ENCODE measurements at places on chromosomes 5 and 9.

DNA sequence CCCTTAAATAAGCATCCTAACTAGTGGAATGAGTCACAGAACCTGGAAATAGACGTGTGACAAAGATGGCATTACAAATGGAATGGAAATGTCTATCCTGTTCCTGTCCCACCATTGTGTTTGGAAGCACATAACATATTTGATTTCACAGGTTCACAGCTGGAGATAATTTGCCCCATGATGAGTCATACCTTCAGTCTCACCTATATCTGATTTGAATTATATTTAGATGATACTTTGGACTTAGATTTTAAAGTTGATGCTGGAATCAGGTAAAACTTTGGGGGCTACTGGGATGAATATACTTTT lies 92.5 kb downstream of the CEMIP2 start:
- DNase-seq: no peak

- DNase-seq: peak; percentile 91
These were observed 52.0 kb upstream of the SNCAIP start for GRCh38 chr5:122259995-122260394.

DNA sequence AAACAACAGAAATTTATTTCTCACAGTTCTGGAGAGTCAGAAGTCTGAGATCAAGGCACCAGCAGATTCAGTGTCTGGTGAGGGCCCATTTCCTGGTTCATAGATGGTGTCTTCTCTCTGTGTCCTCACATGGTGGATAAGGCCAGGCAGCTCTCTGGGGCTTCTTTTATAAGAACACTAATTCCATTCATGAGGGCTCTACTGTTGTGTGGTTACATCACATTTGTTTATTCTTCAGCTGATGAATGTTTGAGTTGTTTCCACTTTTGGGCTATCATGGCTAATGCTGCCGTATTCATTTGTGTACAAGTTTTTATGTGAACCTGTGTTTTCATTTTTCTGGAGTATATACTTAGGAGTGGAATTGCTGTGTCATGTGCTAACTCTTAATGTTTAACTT lies 35.2 kb downstream of the DDX4 start:
- no peak for DNase-seq

GRCh38 chr9:88533951-88534455 lies 975 bp upstream of the NXNL2 start:
- DNase-seq: peak; percentile 82

DNA sequence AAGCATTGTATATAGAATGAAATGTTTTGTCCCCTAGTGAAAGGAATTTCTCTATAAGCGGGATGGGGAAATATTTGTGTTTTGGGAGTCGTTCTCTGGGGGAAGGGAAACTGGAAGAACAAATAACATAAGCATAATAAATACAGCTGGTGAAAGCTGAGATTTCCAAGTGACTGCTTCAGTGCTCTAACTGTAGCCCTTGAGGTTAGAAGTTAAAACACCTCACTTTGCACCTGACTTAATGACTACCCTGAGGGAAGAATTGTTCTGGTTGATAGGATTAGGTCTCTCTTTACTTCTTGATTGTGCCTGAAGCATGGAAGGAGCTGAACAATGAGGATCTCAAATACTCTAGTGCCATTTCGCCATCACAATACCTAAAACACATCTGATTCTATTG lies 307.4 kb downstream of the MAN2A1 start:
- DNase-seq: no peak

GRCh38 chr5:83672646-83673045 lies 48.0 kb downstream of the HAPLN1 start:
- no peak for DNase-seq

DNA sequence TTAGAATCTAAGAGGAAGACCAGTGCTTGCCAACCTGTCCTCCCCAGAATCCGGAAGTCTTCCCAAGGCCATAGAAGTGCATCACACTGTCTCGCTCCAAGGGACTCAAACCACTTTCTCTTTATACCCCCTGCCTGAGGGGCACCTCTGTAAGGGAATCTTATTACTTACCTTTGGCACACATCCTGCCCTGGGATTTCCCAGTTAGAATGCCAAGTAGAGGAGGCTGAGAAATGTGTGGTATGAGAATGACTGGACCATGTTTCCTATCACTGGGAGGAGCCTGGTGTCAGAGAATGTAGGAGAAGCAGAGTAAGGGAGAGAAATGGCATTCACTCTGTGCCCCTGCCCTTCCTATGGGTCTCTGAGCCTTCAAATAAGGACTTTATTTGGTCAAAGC lies 85.8 kb downstream of the AOPEP start:
- DNase-seq: peak; percentile 62

DNA sequence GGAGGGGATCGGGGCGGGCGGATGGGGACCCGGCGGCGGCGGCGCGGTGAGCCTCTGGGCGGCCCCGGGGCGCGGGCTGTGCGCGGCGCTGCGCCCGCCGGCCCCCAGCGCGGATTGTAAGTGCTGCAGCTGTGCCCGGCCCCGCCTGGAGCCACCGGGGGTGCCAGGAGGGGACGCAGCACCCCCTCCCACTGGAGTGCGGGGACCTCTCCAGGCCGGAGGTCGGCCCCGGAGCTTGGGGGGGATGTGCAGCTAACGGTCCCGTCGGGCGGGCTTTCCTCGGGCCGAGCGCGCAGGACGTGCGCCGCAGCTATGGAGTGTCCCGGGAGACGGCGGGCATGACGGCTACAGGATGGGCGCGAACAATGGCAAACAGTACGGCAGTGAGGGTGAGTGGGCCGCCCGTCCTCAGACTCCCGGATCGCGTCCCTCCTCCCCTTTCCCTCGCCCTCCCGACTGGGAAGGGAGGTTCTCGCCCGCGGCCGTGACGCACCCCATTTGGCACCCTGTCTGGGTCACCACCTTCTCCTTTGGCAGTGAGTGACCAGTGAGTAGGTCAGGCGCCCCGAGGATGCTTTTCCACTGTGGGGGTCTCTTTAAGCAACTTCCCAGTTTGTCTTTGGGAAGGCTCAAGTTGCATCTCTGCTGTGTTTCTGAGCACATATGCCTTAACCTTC lies 483 bp downstream of the FBXL7 start:
- DNase-seq: peak; percentile 57

DNA sequence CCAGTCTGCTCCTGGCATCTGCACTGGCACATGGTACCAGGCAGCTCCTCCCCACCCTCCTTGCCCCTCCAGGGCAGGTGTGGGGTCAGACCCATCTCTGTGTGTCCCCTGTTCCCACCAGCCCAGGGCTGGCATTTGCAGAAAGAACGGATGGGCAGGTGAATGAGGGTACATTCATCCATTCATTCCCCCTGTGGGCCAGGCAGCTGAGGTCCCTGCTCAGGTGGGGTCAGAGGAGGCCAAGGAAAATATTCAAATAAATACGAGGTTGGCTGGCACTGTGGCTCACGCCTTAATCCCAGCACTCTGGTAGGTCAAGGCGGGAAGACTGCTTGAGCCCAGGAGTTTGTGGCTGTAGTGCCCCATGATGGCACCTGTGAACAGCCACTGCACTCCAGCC lies 25.0 kb upstream of the PHYKPL start:
- no peak for DNase-seq

DNA sequence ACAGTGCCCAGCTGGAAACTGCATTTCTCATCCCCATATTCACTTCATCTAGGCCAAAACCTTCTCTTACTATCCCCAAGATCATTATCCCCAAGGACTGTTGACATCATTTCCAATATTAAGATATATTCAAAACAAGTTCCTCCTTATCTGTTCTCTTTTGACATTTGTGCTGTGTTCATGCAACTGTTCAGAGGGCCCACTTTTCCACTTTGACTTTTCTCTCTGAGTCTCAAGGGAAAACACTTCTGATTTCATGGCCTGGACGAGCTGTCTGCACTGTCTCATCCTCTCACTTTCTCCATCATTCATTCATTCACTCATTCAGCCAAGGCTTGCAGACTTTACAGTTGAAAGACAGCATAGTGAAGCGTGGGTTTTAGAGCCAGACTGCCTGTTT lies 173.7 kb upstream of the DAPK1 start:
- no peak for DNase-seq

GRCh38 chr9:93295031-93295430 lies 111.1 kb downstream of the WNK2 start:
- no peak for DNase-seq

DNA sequence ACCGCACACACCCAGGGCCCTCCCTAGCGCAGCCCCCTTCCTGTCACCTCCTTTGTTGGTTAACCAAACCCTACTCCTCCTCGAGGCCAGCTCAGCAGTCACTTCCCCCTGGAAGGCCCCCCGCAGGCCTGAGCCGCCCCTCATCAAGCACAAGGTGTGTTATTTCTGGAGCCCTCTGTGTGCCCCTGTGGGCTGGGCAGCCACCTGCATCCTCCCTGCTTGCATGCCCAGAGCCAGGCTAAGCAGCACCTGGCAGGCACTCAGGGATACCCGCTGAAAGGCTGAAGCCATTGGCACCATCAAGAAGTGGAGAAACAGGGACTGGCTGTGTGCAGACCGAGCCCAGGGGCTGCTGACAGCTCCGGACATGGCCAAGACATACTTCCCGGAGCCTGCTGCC lies 121.8 kb downstream of the ZNF354C start:
- no peak for DNase-seq

GRCh38 chr5:158953929-158954534 lies 145.7 kb downstream of the EBF1 start:
- DNase-seq: peak; percentile 47

Data from foreskin fibroblast (primary cell).